ENCODE measurements at places on chromosomes 12 and 14.

DNA sequence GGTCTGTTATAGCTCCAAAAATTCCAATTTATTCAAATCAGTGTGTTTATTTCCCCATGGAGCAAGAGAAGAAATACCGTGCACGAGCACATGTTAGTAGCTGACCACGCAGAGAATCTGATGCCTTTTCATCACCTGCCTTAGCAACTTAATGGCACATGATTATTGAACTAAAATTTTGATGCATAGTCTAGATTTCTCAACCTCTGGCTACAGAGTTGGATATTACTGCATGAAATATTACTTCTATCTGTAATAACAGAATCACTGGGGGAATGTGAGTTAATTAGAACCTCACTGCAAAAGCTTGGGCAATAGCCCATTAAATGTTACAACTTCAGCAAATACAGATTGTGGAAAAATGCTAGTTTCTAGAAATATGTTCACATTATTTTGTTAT, 335.8 kb downstream of the FLRT2 start:
- DNase-seq = no peak

- no peak for DNase-seq
Measured at GRCh38 chr14:90665321-90666000, 150.8 kb downstream of the TTC7B start.

- peak; percentile 90 for DNase-seq
Measured at GRCh38 chr14:56422703-56423213, 156.8 kb upstream of the TMEM260 start.

DNA sequence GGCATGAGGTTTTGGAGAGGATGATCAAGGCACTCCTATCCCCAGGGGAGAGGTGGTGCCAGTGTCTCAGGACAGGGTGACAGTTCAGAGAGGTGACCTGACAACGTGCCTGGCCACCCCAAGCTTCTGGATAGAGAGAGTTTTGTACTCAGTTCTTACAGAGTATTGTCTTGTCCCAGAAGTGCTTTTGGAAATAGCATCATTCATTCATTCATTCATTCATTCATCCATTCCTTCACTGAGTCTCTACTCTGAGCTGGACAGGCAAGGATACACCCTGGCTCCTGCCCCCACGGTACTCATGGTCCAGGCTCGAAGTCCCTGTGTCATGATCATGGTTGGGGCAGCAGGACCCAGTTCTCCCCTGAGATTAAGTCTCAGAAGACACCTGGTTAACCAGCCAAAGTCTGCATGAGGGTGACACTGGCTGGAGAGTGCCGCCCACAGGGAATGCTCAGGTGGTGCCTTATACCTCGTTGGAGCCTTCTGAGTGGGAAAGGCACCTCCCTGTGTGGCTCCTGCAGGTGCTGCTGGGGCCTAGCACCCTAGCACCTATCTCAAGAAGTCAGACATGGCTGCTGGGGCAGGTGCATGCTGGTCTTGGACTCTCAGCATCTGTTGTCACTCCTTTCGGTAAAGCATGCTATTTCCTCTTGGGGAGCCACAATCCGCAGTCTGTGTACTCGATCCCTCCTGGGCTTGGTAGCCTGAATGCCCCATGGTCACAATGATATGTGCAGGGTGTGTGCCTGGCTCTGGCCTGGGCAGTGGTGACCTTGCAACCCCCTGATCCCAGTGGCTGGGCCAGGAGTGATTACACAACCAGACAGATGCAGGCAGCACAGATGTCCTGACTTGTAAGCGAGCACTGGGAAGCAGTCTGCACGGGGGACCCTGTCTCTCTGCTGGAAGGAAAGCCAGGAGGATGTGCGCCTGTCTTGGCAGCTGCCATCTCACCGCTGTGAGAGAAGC, 57.8 kb downstream of the C14orf132 start:
- no peak for DNase-seq

DNA sequence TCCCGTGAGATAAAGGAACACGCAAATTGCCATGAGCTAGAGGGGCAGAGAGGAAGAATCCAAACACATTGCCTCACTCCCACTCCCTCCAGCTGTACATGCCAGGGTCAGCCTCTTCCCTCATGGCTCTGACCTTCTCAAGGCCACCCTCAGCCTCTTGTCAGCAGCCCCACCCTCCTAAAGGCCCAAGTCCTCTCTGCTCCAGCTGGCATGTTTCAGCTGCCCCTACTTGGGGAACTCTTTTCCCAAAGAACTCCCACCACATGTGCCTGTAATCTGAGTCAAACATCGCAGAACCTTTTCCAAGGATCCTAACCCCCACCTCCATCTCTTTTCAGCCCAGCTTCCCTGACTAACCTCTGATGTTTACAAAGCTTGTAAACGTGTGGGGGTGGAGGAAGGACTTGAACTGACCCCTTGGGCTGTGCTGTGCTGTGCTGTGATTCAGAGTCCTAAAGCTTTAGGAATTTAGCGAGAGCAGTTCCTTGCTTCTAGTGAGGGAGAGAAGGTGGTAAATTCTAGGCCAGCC, 7.3 kb upstream of the CACNB3 start:
- peak; percentile 11 for DNase-seq

GRCh38 chr12:113072136-113072535, 15.6 kb downstream of the DTX1 start:
- DNase-seq = no peak

GRCh38 chr12:109160433-109160832, 44.0 kb downstream of the ACACB start:
- peak; percentile 39 for DNase-seq

DNA sequence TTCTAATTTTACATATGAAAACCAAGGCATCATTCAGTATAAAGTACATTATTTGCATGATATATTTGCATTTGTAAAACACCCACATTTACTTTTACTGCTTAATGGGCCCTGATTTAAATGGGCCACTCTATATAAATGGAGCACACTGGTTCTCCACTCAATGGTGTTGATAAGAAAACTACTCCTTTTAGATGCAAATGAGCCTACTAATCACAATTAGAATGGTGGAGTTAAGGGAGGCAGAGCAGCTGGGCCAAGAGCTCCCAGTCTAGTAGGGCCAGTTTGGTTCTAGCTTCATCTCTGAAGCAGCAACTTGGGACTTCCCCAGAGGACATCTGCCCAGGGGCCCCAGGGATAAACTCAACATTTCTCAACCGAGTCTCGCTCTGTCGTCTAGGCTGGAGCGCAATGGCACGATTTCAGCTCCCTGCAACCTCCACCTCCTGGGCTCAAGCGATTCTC, 120.7 kb downstream of the FOXN3 start:
- DNase-seq = no peak

GRCh38 chr12:118307069-118307954, 65.4 kb downstream of the TAOK3 start:
- no peak for DNase-seq

DNA sequence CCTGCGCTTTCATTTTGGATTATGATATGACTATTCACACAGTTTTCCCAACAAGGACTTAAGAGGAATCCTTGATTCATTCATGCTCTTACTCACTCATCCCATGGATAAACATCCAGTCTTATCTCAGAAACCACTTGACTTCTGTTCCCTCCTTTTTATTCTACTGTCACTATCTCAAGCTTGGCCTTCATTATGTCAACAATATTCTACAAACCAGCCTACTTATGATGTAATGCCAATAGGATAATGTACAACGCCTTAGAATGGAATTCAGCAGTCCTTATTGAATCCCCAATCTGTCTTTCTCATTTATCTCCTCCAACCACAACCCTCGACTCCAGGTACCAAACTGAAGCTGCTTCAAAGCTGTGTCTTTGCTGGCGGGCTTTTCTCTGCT, 448.5 kb downstream of the PDZRN4 start:
- DNase-seq = no peak

DNA sequence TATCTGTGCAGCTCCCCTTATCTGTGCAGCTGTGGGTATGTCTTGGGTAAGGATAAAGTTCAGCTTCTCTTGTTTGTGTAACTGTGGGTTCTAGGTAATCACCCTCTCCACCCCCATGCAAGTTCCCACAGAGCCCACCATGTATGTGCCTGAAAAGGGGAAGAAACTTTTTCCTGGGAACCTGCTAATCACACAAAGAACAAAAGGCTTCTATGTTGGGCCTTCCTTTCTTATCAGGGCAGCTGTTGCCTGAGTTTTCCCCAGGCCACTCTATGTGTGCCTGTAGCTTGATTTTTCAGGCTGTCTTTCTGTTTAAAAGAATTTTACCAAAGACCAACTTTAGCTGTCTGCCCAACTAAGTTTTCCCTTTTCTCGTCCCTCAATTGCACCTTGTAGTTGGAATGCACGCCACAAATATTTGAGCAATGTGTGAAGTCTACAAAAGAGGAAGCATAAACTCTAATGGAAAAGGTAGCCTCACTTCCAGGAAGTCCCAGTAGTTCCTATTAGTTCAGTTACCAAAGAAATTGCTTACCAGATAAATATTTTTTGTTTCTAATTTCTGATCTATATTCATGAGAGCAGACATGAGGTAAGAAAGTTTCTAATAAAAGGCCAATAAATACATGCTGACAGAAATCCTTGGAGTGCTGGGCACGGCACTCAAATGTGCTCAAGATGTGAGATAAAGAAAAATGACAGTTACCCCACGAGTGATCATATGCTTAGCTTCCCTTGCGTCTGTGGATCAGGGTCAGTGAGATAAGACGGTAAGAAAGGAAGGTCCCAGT, 2.7 kb upstream of the GALC start:
- DNase-seq = no peak

GRCh38 chr12:52741375-52742195, 35.6 kb downstream of the KRT76 start:
- peak; percentile 6 for DNase-seq

- DNase-seq = no peak
Measured at GRCh38 chr12:43762596-43762995, 3.8 kb downstream of the IRAK4 start.

DNA sequence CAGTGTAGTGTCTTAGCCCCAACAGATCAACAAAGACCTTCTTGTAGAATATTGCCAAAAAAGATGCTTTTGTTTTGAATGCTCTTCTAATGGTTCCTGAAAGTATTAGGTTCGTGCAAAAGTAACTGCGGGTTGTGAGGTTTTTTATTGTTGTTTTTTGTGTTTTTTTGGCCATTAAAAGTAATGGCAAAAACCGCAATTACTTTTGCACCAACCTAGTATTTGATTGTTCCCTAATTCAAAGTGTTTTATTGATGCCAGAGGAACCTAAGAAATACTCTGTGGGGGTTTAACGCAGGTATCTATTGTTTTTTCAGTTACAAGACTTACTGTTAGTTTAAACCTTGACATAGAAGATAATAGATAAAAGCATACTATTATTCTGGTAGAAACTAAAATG, 150.8 kb upstream of the DAAM1 start:
- DNase-seq = no peak

GRCh38 chr14:37143475-37143874, 28.9 kb downstream of the SLC25A21 start:
- no peak for DNase-seq

DNA sequence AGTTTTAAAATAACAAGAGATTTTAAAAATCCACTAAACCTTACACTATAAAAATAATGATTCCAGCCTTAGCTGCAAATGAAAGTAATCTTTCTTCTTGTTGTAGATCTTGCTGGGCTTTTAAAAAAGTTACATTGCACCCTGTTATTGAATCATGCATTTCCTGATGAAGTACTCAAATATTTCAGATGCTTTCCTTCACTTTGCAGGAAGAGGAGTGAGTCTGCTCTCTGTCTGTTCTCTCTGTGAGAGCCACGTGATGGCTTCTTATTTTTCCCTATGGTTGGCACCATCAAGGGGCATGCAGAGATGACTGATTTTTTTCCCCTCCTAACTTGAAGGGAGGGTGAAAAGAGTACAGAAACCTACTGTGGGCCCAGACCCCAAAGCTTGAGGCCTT, 262.7 kb downstream of the ATP23 start:
- DNase-seq = no peak

DNA sequence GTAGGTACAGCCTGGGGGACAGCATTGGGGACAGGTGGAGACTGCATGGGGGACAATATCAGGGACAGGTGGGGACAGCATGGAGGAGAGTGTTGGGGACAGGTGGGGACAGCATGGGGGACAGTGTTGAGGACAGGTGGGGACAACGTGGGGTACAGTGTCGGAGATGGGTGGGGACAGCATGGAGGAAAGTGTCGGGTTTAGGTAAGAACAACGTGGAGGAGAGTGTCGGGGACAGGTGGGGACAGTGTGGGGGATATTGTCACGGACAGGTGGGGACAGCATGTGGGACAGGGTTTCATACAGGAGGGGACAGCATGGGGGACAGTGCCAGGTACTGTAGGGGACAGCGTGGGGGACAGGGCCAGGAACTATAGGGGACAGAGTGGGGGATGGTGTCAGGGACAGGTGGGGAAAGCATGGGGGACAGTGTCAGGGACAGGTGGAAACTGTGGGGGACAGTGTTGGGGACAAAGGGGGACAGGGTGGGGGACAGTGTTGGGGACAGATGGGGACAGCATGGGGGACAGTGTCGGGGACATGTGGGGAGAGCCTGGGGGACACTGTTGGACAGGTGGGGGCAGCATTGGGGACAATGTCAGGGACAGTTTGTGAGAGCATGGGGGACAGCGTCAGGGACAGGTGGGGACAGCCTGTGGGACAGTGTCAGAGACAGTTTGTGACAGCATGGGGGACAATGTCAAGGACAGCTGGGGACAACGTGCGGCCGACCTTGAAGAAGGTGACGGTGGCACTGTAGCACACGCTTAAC, 213.1 kb downstream of the TMEM121 start:
- DNase-seq = no peak
